CD8-positive, alpha-beta memory T cell (primary cell): ENCODE measurements at places on chromosomes 1 and 21.

GRCh38 chr1:68307378-68307787 is 75.1 kb upstream of the WLS start:
- H3K27ac ChIP-seq, result no peak overlapping the region
- H3K36me3 ChIP-seq, result no peaks in the 10 kb centered on the region
- no peaks in the 10 kb centered on the region for H3K27me3 ChIP-seq
- no peaks in the 10 kb centered on the region for H3K4me1 ChIP-seq

- no peaks in the 10 kb centered on the region for H3K36me3 ChIP-seq
- H3K4me3 ChIP-seq, result no peak overlapping the region
- H3K27ac ChIP-seq, result no peak overlapping the region
Measured at GRCh38 chr21:36860736-36861594, 105.5 kb downstream of the HLCS start.

- no peak overlapping the region for H3K27ac ChIP-seq
- H3K36me3 ChIP-seq, result no peaks in the 10 kb centered on the region
- H3K27me3 ChIP-seq, result no peaks in the 10 kb centered on the region
- DNase-seq, result no peak
Measured at GRCh38 chr1:58422436-58422835, 124.1 kb downstream of the OMA1 start.

DNA sequence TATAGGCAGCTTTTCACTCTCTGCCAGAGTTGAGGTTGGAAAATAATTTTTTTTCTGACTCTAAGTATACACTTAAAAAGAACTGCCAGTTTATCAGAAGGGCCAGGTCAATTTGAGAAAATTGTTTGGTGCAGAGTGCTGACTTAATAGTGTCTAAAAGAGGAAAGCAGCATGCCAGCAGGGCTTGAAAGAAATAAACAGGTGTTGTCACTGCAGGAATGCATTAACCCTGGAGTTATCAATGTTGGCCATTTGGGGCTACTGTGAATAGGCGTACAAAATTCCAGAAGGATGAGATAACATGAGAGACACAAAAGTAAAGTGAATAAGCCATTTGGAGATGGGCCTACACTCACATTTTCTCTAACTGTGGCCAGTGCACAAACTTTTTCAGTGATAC is 220.6 kb upstream of the PLD5 start:
- no peaks in the 10 kb centered on the region for H3K36me3 ChIP-seq
- H3K27me3 ChIP-seq, result no peaks in the 10 kb centered on the region
- no peaks in the 10 kb centered on the region for H3K4me1 ChIP-seq
- DNase-seq, result no peak

GRCh38 chr21:32599526-32599925 is 12.7 kb downstream of the CFAP298 start:
- H3K4me1 ChIP-seq, result no peaks in the 10 kb centered on the region
- no peak overlapping the region for H3K27ac ChIP-seq
- DNase-seq, result no peak
- H3K4me3 ChIP-seq, result no peak overlapping the region
- peaks cover 42% of the 10 kb centered on the region for H3K36me3 ChIP-seq

DNA sequence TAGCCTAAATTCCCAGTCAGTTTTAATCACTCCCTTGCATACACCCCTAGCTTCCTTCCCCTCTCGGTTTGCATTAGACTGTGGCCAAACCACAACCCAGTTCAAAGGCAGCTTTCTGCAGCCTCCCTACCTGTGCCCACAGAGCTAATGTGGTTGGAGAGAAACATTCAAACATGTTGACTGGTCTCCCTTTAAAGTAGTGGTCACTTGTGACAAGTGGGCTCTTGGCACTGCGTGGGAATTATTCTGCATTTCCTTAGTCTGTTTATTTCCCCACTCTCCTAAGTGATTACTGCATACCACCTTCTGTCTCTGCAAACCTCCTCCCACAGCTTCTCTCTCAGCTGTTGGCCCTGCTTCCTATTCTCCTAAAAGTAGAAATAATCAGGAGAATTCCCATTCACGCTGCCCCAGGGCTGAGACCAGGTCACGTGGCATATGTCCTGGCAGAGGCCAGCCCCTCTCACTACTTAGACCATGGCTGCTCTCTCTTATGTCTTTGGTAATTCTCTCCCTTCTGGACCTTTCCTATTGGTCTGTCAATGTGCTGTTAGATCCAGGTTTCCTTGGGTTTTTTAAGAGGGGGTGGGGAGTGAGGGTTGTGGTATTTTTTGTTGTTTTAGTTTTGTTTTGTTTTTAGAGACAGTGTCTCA is 38.4 kb upstream of the CD101 start:
- H3K36me3 ChIP-seq, result no peaks in the 10 kb centered on the region
- no peak for DNase-seq
- H3K4me1 ChIP-seq, result peaks cover 13% of the 10 kb centered on the region
- H3K4me3 ChIP-seq, result no peak overlapping the region

GRCh38 chr1:246005067-246005466 is 502.0 kb downstream of the SMYD3 start:
- H3K36me3 ChIP-seq, result no peaks in the 10 kb centered on the region
- H3K27ac ChIP-seq, result no peak overlapping the region
- H3K4me3 ChIP-seq, result no peak overlapping the region
- no peak for DNase-seq

DNA sequence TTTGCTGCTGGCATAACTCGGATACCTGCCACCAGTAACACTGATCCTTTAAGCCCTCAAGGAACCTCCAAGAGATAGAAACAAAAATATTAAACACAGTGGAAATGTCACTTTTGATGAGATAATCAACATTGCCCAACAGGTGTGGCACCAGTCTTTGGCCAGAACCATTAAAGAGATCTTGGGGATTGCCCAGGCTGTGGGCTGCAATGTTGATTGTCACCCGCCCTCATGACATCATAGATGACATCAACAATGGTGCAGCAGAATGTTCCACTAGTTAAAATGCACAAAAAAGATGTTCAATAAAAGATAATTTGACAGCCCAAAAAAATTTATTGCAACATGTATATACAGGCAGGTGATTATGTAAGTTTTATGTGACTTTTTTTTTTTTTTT is 20.2 kb upstream of the ZMYM1 start:
- H3K4me1 ChIP-seq, result no peaks in the 10 kb centered on the region
- no peaks in the 10 kb centered on the region for H3K36me3 ChIP-seq
- no peak overlapping the region for H3K27ac ChIP-seq
- H3K27me3 ChIP-seq, result no peaks in the 10 kb centered on the region

DNA sequence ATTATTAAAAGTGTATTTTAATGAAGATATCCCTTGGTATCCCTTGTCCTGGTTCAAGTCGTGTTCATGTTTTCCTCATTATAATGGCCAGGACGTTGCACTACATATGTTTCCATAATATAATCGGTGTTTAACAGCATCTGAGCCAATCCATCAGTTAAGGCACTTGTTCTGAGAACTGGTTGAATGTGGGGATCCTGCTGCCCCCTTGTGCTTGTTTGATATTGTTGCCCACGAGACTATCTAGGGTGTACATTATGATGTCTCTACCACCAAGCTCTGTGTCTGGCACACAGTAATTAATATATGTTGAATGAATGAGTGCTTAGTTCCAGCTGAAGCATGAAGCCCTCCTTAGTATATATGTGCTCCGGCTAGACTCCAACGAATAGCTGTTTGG is 193.0 kb downstream of the CACNA1E start:
- H3K27ac ChIP-seq, result no peak overlapping the region
- no peak for DNase-seq
- H3K36me3 ChIP-seq, result no peaks in the 10 kb centered on the region
- H3K4me3 ChIP-seq, result no peak overlapping the region

DNA sequence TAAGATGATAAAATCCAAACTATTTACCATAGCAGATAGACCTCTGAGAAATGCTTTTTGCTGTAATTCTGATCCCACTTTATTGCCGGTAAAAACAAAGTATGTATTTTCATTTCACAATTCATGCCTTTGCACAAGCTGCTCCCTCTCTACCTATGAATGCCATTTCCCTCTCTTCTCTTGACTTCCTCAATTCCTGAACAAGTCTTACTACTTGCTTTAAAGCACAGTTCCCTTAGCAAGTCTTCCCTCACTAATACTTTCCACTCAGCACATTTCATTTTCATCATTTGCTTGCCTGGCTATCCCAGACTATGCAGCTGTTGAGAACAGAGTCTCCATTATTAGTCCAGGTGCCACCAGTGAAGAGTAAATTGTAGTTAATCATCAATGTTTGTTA is 13.8 kb downstream of the GPATCH2 start:
- peaks cover 3% of the 10 kb centered on the region for H3K36me3 ChIP-seq
- H3K27me3 ChIP-seq, result no peaks in the 10 kb centered on the region
- H3K27ac ChIP-seq, result no peak overlapping the region
- no peak overlapping the region for H3K4me3 ChIP-seq
- no peaks in the 10 kb centered on the region for H3K4me1 ChIP-seq
- no peak for DNase-seq
